ENCODE measurements at places on chromosomes 4 and X.

DNA sequence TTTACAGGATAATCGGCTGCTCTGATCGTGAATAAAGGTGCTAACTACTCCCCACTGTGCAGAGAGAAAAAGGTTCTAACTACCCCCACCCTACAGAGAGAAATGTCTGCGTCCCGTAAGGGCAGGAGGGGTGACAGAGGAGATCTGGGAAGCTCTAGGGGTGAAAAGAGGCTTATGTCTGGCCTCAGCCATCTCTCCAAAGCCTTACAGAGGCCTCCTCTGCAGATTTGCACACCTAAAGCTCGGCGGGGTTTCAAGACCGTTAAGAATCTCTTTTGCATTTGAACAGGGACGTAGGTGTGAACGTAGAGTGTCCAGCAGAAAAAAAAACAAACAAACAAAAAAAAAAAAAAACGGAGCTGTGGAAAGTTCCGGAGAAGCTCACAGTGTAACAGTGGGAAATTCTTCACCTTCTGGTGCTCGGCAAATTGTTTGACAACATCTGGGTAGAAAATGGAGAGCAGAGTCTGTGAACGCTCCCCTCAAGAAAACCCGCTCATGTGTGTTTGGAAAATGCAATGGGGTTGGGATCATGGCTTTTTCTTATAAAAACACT, 161.0 kb downstream of the SHOX start:
- no peak for DNase-seq

DNA sequence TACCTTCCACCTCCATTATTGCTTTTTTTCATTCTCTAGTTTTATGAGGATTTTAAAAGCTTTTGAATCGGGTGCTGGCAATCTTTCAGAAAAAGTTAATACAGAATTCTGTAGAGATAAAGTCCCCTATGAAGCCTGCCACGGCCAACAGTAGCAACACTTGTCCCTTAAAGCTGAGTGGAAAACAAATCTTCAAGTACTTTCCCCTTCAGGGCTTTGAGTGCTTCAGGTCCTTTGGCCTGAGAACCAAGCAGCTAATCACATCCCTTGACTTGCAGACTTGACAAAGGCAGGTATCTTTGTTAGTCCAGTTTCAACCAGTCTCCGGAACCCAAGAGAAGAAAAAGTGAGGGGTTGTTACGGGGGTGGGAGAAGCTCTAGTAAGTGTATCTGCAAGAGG, 144.4 kb downstream of the ATG4A start:
- no peak for DNase-seq

GRCh38 chr4:175306436-175306835, 388.3 kb downstream of the ADAM29 start:
- no peak for DNase-seq

- DNase-seq = no peak
Observed at GRCh38 chrX:47558436-47558835, 2.6 kb upstream of the ARAF start.

- no peak for DNase-seq
Observed at GRCh38 chrX:102837847-102838246, 99.2 kb upstream of the RAB40AL start.

GRCh38 chr4:168509786-168510185, 12.9 kb downstream of the PALLD start:
- no peak for DNase-seq

All from islet precursor cell (in vitro differentiated cells).